ENCODE measurements at places on chromosomes 3 and 15. TPM values are rescaled to one million over a fixed set of nuclear protein-coding genes. Genes with fewer than 3 reads are reported as not detected.

GOLGA8K gene
- total RNA-seq, result not detected

TRIM71 gene
- total RNA-seq, result not detected

CNTN6 gene
- 0.11 TPM for total RNA-seq

OIP5 gene
- 19.5 TPM for total RNA-seq

JMJD7 gene
- 9.4 TPM for total RNA-seq

PML gene
- total RNA-seq, result 26.3 TPM
